ENCODE measurements at places on chromosomes 3 and 15.

- no peak for DNase-seq
Measured at GRCh38 chr3:123401836-123402530, 46.9 kb downstream of the ADCY5 start.

GRCh38 chr15:48363474-48363873, 32.2 kb downstream of the DUT start:
- no peak for DNase-seq

GRCh38 chr15:67501836-67502461, 19.0 kb upstream of the C15orf61 start:
- DNase-seq: no peak

- no peak for DNase-seq
Measured at GRCh38 chr15:82272154-82272553, 9.5 kb downstream of the SAXO2 start.

GRCh38 chr3:122484985-122485384, 29.8 kb downstream of the KPNA1 start:
- DNase-seq: no peak

DNA sequence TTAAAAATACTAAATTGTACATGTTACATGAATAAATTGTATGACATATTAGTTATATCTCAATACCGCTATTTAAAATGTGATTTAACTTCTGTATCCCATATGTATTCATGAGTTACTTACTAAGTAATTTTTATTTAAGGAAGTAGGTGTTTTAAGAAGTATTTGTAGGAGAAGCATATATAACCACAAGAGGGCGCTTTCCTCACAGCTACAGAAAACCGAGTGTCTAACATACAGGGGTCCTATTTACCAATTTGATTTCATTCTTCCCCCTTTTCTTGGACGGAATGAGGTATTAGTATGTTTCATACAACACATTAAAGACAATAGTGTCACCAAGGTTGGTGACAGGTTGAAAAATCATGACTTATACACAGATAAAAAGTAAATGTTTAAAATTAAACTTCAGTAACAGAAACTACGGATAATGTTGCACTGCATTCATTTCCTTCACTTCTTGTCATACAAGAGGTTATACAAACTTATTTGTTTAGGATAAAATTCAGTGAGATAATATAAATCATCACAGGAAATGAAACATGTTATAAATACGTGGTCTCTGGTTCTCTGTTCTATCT, 253.6 kb downstream of the MAGI1 start:
- DNase-seq: no peak

DNA sequence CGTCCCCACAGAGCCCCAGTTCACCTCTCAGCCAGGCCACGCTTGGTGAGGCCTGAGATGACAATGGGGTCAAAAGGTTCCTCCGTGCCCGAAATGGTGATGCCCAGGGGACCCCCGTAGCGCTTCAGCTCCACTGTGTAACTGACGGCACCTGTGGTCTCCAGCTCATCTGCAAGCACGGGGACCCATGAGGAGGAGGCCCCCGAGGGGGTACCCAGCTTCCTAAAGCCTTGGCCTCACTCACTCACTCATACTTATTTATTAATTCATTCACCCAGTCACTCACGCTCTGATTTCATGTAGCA, 30.4 kb downstream of the GRIP2 start:
- no peak for DNase-seq

DNA sequence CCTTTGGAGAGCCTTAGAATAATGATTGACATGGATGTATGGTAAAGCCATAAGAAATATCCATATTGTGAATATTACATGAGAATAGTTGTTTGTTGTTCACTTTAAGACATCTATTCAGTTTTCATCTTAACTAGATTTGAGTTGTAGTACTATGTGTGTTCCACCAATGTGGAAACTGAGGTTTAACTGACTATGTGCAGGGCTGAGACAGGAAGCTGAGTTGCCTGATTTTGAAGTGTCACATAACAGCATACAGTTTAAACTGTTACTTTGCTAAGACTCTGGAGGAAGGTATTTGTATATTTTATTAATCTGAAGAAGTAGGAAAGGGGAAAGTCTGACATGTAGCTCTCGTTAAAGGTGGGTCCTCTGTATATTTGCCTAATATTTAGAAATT, 2.1 kb downstream of the ECT2 start:
- no peak for DNase-seq

- DNase-seq: no peak
Measured at GRCh38 chr15:85859671-85860070, 64.9 kb upstream of the KLHL25 start.

DNA sequence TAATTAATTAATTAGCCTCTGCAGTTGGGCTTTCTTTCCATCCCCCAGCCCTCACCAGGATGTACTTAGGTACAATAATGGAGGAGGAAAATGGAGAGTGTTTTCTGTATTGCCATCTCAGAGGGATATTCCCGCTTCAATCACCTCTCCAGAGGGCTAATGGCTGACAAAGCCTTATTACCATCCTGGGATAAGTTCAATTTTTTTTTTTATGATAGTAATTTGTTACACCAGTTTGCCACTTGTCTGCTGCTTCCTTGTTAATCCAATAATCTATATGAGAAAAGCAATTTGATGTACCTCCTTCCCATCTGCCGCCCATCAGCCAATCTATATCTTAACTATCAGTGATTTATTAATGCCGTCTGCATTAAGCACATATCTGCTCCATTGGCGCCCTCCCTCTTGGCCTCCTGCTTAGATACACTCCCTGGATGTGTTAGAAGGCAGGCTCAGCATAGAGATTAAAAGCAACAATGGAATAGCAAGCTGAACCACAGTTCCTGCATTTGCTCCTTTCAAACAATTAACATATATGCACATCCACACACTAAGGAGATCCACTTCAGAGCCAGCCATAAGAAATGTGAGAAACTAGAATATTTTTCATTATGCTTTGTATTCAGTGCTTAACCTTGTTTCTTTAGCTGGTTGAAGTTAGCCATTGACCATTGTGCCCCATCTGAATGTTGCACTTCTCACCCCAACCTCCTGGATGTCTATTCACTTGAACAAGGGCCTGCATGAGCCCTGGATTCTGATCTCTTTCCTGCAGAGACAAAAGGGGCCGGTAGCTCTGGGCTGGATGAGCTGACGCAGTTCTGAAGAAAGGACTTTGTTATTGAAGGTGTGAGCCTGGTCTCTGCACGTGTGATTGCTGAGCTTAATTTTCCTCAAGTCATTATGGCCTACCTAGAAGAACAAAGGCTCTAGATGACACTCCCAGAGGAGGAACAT, 237.3 kb upstream of the GAP43 start:
- DNase-seq: no peak

DNA sequence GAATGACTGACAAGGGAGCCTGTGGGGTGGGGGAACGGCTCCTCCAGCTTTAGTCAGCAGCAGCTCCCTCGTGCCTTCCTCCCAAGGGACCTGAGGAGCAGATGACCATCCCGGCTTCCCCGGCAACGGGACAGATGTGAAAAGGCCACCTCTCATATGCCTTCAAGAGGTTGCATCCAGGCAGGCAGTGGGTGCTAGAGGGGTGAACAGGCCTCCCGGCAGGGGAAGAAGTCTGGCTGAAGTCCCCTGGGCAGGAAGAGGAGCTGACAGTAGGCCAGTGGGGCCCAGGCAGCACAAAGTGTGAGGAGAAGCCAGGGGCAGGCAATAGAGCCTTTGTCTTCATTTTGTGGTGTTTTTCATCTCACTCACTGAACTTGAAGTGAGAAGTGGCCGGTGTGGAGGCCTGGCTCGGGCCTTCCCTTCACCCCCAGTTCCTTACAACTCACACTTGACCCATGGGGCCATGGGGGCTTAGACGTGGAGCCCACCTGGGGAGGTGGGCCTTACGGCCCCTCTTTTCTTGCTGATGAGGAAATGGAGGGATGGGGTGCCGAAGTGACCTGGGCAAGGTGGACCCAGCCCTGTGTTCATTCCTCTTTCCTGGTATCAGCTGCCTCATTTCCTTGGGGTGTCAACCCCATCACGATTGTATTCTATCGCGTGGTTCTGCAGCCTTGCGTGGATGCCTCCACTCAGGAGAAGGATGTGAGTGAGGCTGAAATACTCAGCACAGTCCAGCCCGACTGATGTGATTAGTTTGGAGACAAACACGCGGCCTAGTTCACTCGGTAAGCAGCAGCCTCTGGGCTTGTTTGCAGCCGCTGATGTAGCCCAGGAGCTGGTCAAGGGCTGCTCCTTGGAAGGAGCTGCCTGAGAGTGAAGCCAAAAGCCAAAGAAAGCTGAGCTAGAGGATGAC, 115.5 kb upstream of the ALDH1A3 start:
- no peak for DNase-seq

GRCh38 chr3:61855211-61855610, 293.8 kb downstream of the PTPRG start:
- DNase-seq: no peak

DNA sequence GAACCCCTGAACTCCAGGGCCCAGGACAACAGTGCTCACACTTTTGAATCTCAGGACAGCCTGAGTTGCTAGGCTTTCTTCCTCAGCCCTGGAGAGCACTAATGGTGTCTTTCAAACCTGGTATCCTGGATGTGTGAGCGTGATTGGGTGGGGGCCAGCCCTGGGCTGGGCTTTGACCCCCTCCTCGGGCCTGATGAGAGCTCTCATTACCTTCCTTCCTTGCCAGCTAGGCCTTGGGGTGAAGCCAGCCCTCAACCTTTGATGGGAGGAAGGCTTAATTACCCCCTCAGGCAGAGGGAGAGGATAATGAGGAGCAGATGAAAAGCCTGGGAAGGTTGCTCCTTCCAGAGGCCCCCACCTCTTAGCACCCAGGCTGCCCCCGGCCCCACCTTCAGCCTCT, 31.1 kb upstream of the INSYN1 start:
- DNase-seq: no peak

DNA sequence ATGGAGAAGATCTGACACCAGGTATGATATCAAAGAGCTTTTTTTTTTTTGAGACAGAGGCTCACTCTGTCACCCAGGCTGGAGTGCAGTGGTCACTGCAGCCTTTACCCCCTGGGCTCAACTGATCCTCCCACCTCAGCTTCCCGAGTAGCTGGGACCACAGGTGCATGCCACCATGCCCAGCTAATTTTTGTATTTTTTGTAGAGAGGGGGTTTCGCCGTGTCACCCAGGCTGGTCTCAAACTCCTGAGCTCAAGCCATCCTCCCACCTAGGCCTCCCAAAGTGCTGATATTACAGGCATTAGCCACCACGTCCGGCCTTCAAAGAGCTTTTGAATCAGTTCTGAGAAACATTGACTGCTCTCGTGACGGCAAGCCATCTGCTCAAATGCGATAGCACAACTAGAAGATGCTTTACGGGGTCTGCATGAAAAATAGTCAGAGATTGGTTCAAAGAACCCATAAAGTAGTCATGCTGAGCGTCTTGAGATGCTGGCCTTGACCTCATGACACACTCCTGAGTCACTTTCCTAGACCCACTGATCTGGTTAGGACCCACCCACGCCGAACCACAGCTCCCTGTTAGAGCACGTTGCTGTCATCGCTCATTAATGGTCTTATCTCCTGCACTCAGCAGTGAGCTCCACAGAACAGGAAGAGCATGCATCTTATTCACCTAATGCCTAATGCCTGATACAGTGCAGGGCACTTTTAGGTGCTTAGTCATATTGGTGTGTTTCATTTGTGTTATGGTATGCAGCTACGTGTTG, 57.0 kb upstream of the NR2F2 start:
- peak; percentile 24 for DNase-seq

GRCh38 chr15:42619656-42620371, 44.4 kb downstream of the STARD9 start:
- no peak for DNase-seq

- no peak for DNase-seq
Measured at GRCh38 chr3:107241217-107241616, 136.0 kb upstream of the CCDC54 start.

DNA sequence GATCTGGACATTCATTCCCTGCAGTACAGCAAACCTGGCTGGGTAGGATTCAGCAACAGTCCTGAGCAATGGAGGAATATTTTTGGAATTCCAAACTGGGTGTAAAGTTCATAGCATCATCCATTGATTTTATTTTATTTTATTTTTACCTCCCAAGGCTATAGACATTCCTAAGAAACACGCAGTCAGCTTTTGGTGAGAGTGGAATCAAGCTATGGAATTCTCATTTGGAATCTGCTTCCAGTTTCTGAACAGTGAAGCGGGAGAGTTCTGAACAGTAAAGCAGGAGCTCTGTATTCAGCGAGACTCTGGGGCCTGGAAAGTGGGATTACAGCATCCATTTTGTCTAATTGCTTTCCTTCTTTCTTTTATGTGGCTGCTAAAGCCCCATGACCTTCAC, 1.4 kb upstream of the PDZRN3 start:
- DNase-seq: no peak

GRCh38 chr15:99343881-99344551, 92.7 kb downstream of the LRRC28 start:
- DNase-seq: peak; percentile 21

DNA sequence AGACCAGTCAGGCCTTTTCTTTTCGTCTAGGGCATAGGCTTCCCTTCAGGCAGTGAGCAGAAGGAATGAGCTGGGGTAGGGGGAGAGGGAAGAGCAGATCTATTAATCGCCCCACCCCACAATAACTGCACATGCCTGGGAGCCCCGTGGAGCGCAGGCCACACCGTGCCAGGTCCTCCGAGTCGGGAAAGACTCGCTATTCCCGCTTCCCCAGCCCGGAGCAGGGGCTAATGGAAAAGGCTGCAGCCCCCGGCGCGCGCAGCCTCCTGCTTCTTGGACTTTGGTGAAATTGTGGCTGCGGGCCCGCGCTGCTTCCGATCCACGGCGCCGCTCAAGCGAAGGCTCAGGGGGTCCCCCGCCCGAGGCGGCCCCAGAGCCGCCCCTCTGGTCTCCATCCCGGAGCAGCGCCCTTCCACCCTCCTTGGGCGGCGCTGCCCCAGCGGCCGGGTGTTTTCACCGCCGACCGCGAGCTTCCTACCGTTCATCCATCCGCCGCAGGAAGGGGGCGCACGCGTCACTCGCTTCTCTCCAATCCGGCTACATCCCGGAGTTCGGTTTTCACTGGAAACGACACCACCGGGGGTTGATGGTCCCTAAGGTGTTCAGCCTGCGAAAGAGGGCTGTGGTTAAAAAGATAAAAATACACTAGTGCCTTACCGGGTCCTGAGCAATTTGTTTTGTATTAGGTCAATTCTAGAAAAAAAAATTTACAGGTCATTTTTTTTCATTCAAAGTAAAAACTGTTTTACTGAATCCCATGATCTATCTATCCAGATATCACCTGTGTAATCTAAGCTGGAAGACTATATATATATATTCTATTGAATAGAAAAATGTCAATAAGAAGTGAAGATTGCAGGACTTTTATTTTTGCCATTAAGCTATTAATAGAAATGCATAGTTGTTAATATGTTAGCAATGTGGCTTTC, 4.4 kb upstream of the SYNM start:
- DNase-seq: no peak

DNA sequence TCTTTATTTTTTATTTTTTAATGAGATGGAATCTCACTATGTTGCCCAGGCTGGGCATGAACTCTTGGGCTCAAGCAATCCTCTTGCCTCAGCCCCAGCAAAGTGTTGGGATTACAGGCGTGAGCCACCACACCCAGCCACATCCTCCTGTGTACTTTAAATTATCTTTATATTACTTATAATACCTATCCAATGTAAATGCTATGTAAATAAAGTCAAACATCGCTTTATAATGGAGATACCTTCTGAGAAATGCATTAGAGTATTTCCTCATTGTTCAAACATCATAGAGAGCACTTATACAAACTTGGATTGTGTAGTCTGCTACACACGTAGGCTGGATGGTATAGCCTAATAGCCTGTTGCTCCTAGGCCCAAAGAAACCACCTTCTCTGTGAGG, 41.4 kb upstream of the MAGI1 start:
- DNase-seq: no peak

- DNase-seq: no peak
Measured at GRCh38 chr15:63054281-63054683, 11.7 kb downstream of the TPM1 start.
